ENCODE measurements at places on chromosomes 7 and 10. TPM values are rescaled to one million over a fixed set of nuclear protein-coding genes. Genes with fewer than 3 reads are reported as not detected.
A peak's percentile ranks its signal among the peaks of the same experiment; 100 is the strongest.

The VWA2 gene
- not detected for total RNA-seq

DNA sequence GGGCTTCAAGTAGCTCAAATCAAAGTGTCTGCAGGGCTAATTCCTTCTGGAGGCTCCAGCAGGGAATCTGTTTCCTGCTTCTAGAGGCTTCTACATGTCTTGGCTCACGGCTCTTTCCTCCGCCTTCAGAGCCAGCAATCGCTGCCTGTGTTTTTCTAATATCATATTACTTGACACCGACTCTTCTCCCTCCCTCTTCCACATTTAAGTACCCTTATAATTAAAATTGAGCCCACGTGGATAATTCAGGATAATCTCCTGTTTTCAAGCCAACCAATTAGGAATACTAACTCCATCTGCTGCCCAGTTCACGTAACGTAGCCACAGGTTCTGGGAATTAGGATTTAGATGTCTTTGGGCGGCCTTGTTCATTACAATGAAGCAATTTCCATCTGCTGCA is 372.2 kb downstream of the DPP6 start:
- DNase-seq: no peak

- no peak for DNase-seq
These were observed 84.5 kb downstream of the SH2D4B start for GRCh38 chr10:80622153-80622552.

DNA sequence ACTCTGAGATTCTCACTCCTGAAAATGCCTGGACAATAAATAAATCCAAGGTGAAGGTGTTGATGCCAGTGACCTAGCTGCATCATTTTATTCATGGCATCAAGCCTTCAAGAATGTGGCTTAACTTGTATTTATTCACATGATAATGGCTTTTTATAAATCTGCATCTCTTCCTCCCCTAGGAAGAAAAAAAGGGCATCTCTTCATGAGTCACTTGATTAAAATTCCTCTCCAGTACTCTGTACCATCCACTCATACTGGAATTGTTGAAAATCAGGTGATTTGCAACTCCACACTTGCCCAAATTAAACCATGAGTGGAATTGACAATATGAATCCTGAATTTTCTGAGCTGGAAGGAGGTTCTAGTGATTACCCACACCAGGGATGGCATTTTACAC is 30.2 kb downstream of the PTPRE start:
- no peak for DNase-seq

DNA sequence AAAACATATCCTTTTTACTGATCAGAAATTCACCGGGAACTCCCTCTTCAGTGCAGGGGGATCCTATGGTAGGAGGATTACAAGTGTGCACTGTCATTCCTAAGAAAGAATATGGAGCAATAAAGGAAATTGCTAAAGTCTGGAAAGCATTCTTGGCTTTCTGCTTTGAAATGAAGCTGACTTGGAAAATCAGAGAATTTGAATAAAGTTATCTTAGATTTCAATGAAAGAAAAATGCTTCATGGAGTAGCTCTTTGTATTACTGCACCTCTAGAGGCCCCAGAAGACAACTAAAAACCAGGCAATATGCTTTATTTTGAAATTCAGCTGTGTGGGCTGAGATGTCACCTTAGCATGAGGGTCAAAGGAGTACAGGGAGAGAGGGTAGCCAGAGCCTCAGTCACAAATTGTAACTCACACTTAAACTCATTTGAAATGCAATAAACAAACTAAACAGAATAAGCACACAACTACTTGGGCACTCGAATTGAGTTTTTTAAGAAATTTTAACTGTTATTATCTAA is 102.5 kb downstream of the IMMP2L start:
- DNase-seq: no peak

GRCh38 chr10:97466755-97467154 is 20.8 kb downstream of the ZDHHC16 start:
- DNase-seq: no peak

The KIFBP gene
- total RNA-seq: 17.9 TPM

GRCh38 chr10:58282615-58283014 is 13.7 kb downstream of the CISD1 start:
- peak; percentile 96 for DNase-seq

GRCh38 chr10:16999665-17000451 is 129.8 kb downstream of the CUBN start:
- DNase-seq: no peak

The TMEM229A gene
- not detected for total RNA-seq

The PNLIP gene
- not detected for total RNA-seq

- DNase-seq: no peak
These were observed 345.2 kb upstream of the SHH start for GRCh38 chr7:156157409-156158012.

- DNase-seq: peak; percentile 34
These were observed 95.2 kb downstream of the CLEC2L start for GRCh38 chr7:139618482-139619366.

DNA sequence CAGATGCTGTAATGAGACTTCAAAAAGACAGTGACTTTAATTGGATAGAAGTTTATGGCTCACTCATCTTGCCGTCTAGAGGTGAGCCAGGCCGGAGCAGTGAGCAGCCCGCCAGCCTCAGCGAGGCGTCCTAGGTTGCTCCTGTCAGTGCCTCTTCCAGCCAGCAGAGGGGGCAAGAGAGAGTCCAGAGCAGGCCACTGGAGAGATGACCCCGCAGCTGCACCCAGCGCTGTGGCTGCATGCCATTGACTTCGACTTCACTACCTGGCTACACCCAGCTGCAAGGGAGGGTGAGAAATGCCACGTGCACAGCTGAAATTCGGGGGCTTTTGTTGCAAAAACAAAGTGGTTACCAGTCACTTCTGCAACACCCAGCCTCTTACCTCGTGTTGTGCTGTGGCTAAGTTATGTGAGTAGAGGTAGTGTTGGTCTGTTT is 26.5 kb downstream of the NUB1 start:
- DNase-seq: peak; percentile 75

GRCh38 chr7:157396316-157397035 is 59.7 kb downstream of the DNAJB6 start:
- no peak for DNase-seq

- peak; percentile 88 for DNase-seq
These were observed 5.2 kb downstream of the DMBT1 start for GRCh38 chr10:122565766-122566206.

- DNase-seq: no peak
These were observed 76.1 kb downstream of the SKIDA1 start for GRCh38 chr10:21449288-21449966.

- DNase-seq: no peak
These were observed 77.9 kb downstream of the MRPL32 start for GRCh38 chr7:43010061-43010460.

- DNase-seq: peak; percentile 38
These were observed 58.1 kb downstream of the PODXL start for GRCh38 chr7:131498237-131498885.

DNA sequence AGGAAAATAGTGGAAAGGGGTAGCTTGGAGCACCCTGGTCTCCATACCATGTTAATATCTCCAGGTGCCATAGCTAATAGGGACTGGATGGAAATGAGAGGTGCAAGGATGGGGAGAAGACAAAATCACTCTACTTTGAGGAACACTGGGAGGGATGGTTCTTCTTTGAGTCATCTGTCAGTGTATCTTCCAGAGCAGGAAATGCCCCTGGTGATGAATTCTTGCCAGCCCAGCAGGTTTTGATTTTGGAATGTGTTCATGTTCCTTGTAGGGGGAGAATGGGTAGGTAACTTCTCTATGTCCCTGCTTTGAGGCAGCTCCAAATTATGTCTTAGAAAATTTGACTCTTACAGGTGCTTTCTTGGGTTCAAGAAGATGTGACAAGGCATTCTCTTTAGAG is 177.0 kb upstream of the GLI3 start:
- no peak for DNase-seq

DNA sequence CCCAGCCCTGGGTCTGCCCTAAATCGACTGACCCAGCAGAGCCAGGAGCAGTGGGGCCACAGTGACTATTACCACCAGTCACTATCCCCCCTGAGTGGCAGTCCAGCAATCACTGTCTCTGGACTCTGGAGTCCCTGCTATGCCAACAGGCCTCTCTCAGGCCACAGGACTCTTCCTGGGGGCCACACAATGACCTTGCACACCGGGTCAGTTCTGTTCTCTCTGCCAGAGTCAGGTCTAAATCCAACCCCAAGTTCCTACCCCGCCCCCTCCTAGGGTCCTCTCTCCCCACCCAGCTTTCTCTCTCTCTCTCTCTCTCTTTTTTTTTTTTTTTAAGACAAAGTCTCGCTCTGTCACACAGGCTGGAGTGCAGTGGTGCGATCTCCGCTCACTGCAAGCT is 21.6 kb downstream of the GRID2IP start:
- no peak for DNase-seq

GRCh38 chr10:59623133-59624121 is 86.2 kb downstream of the SLC16A9 start:
- DNase-seq: no peak

GRCh38 chr10:6988654-6989053 is 408.6 kb upstream of the PRKCQ start:
- no peak for DNase-seq

- no peak for DNase-seq
These were observed 138.5 kb downstream of the LRRC4 start for GRCh38 chr7:127892488-127893314.

The ABHD11 gene
- 7.2 TPM for total RNA-seq

GRCh38 chr7:131203291-131203976 is 124.2 kb upstream of the MKLN1 start:
- DNase-seq: peak; percentile 36

The SNCG gene
- total RNA-seq: 46.2 TPM

The MYO1G gene
- under 0.01 TPM for total RNA-seq

The STEAP2 gene
- under 0.01 TPM for total RNA-seq

The CYP2C19 gene
- not detected for total RNA-seq

DNA sequence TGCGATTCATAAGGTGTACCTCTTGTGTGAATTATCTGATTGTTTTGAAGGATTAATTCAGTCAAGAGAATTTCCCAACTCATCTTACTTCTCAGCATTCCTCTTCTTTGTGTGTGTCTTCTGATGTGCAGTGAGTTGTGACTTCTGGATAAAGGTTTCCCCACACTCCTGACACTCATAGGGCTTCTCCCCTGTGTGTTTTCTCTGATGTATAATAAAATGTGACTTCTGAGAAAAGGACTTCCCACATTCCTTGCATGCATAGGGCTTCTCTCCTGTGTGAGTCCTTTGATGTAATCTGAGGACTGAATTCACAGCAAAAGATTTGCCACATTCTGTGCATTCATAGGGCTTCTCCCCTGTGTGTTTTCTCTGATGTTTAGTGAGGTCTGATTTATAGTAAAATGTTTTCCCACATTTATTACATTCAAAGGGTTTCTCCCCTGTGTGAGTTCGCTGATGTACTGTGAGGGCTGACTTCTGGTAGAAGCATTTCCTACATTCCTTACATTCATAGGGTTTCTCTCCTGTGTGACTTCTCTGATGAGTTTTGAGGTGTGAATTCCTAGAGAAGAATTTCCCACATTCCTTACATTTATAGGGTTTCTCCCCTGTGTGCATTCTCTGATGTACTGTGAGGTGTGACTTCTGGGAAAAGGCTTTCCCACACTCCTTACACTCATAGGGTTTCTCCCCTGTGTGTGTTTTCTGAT is 24.2 kb downstream of the ZNF25 start:
- DNase-seq: no peak
